T-cell (primary cell): ENCODE measurements at places on chromosomes 6 and 20.

DNA sequence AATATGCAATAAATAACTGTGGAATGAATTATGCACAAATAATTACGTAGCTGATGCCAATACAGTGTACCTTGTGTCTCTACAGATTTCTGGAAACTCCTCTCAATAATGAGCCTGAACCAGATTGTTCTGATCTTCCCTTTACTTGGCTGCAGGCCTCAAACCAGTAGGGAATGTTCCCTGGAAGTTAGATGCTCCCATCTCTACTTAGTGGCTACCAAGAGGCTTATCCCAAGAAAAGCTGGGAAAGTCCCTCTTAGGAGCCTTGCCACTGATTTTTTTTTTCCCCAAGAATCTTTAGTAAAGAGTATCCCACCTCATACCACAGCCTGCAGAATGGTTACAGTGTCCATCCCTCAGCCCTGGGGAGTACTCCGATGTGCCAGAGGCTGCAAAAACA lies 702.1 kb downstream of the RFPL4B start:
- no peak for DNase-seq

DNA sequence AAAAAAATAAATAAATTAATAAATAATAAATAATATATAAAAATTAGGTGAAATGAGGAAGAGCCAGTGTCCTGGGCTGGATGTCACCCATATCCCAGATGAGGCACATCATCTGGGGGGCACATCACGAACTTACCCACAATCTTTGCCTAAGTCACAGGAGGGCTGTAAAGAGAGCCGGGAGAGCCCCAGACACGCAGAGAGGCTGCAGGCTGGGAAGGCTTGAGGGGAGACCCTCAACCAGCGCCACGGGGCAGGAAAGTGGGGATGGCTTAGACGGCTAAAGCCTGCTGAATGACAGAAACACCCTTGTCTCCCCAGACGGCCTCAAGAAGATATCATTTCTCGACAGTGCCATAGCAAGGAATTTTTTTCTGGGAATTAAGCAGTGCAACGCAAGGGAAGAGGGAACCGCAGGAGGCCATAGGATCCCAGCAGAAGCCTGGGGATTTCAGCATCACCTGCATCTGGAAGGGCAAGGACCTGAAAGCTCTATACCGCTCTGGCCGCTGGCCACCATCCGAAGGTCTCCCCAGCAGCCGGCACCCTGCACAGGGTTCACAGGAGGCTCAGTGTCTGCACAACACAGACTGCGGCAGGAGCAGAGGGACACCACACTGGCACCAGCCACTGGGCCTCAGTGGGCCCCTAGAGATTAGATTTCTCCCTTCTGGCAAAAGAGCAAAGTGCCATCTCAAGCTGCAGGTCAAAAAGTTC lies 22.8 kb upstream of the NXT1 start:
- DNase-seq, result no peak

DNA sequence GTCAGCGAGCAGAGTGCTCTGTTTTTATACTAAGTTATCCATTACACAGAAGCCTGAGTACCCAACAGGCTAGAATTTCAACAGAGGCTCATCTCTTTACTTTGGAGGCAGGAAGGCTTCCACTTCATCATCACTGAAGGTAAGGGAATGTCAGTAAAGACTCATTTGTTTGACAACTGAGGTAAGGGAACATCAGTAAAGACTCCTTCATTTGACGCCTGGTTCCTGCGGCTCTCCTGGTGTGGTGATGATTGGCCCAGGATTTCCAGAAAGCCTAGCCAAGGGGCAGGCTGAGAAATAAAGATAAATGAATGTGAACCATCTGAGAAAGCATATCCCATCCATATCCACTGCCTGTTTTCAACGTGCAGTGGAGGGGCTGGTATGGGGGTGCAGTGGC lies 244.6 kb upstream of the ECI2 start:
- no peak for DNase-seq

DNA sequence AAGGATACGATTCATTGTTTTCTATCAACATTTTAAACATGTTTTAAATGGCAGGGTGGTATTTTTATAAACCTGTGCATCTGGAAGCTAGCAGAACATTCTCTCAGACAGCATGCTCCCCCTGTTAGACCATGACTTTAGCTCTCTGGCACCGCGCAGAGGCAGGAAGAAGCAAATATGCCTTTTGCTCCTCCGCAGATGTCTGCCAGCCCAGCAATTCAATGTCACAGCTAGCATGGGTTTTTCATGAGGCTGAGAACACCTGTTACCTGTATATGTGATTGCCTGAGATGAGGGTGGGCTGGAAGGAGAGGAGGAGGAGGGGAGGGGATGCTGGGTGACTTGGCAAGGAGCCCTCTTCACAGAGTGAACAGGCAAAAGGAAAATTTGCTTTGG lies 6.7 kb downstream of the MTCH1 start:
- DNase-seq, result peak; percentile 32

DNA sequence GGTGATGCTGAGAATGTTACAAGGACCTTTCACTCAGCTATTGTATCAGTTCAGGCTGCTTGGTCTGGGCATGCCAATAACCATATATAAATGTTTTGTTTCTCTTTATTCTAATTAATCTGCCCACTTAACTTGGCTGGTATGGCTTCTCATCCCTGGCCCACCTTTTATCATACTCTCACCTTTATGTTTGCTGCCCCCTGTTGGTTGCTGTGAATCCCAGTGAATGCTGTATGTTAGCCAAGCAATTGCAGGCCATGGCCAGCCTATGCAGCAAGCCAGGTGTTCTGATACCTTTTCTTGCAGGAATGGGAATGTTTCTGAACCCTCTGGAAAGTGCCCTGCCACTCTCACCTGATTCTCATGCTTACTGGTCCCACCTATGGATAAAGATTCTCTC lies 54.6 kb downstream of the PCSK2 start:
- DNase-seq, result no peak
